ENCODE measurements at places on chromosomes 1 and 21.
A peak's percentile ranks its signal among the peaks of the same experiment; 100 is the strongest.

DNA sequence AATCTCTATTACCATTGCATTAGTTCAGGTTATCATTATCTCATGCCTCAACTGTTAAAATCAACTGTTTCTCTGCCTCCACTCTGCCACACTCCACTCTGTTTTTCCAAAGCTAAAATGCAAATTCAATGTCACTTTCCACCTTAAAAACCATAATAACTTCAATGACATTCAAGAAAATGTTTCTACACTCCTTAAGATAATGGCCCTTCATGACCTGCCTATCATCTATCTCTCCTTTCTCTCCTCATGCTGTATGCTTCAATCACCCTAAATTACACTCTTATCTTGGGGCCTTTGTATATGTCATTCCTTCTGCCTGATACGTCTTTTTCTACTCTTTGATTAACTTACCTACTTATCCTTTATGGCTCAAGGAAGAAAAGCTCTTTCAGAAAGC is 296.0 kb downstream of the LRRC7 start:
- no peak for DNase-seq

- peak; percentile 64 for DNase-seq
These were observed 167.3 kb downstream of the PBX1 start for GRCh38 chr1:164726235-164726634.

DNA sequence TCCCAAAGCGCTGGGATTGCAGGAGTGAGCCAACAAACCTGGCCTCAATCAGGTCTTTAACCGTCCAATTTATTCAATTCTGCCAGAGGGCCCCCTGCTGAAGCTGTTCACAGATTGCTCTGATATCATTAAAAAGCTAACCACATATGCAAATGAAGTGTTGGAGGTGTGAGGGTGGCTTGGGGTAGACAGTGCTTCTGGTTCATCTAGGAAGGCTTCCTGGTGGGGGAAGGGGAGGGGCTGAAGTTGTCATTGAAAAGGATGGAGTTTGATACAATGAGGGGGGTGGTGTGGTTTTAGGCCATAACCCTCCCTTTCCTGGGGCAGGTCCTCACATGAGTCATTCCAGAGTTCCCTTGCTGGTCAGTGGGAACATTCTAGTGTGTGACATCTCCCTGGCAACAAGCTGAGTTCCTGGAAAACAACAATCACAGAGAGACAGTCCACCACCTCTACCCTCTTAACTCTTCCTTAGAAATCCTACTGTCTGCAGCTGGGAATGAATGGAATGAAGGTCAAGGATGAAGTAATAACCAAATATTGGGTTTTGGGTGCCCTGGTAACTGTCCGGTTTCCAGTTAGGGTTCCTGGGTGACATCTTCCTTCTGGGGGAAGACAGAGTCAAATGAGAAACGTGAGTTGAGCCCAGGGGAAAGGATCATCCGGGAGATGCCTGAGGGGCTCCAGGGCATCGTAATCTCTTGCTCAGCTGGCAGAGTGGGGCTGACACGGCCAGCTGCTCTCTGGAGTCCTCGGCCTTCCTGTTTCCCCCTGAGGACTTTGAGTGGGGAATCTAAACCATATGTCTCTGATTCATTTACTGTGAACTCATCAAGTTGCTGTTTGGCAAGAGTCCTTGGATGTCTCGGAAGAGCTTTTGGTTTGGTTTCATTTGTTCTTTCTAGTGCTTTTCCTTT is 32.2 kb downstream of the BATF3 start:
- DNase-seq, result peak; percentile 100

GRCh38 chr1:38680801-38681510 is 178.6 kb downstream of the RRAGC start:
- no peak for DNase-seq

DNA sequence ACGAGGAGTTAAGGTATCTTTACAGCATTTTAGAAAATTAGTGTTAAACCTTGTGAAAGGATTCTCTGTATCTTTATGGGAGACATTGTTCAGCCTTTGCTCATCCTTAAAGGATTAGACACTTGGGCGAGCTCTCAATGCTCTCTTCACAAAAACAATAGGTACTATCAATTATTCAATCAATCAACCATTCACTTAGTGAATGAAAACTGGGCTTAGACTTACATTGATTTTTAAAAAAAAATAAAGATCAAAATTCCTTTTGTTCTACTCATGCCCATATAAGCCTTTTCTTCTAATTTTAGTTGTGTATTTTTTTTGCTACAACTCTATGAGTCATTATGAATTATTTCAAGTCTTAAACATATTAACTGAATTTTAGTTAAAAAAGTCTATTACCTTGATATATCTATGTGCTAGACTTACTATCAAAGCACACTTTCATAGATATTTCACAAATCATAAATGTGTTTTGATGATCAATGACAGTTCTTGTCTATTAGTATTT is 181.2 kb downstream of the DPYD start:
- peak; percentile 8 for DNase-seq

GRCh38 chr1:228366866-228367741 is 39.5 kb downstream of the TRIM11 start:
- DNase-seq, result no peak

GRCh38 chr1:2587071-2587859 is 688 bp downstream of the PRXL2B start:
- peak; percentile 14 for DNase-seq

- DNase-seq, result peak; percentile 88
These were observed 104.1 kb downstream of the XCL2 start for GRCh38 chr1:168439456-168440375.

- DNase-seq, result no peak
These were observed 14.5 kb downstream of the LRRC8B start for GRCh38 chr1:89539128-89539527.

DNA sequence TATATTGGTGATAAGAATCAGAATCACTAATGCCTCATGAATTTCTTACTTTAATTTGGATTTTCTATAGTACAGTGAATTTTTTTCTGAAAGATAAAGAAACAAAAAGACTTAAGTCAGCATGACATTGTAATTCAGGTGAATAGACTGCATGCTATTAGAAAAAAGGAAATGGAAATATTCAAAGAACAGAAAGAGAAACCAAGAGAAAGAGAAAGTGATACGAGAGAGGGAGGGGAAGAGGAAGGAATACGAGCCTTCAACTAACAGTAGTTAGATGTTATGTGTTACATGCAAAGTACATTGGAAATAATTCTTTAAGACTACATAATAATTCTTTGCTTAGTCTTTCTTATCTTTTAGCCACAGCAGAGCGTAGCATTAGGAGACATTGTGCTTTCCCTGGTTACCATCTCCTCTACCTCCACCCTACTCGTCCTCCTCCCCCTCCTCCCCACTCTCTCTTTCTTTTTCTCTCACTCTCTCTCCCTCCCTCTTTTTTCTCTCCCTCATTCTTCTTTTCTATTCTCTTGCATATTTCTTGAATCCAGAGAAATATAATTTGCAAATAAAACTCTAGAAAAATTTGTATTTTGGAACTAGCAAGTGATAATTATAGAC is 46.4 kb upstream of the ADGRL4 start:
- no peak for DNase-seq

DNA sequence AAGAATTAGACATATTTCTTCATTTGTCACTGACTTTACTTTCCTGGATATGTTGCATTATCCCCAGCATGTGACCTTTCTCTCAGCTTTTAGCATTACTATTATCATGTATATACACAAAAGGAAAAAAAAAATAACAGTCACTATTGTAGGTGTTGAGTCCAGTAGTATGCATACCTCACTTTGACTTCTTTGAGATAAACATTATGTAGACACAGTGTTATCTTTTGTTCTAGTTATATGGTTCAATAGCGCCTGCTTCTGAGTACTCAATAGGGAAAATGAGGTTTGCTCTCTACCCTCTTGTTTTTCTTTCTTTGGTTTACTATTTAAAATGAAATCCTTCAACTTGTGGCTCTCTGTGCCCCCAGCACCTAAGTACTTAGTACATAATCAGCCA is 409.6 kb upstream of the PKN2 start:
- DNase-seq, result no peak

- DNase-seq, result no peak
These were observed 24.6 kb upstream of the PEX19 start for GRCh38 chr1:160309571-160309970.

GRCh38 chr1:204588826-204589225 is 72.6 kb downstream of the MDM4 start:
- no peak for DNase-seq

DNA sequence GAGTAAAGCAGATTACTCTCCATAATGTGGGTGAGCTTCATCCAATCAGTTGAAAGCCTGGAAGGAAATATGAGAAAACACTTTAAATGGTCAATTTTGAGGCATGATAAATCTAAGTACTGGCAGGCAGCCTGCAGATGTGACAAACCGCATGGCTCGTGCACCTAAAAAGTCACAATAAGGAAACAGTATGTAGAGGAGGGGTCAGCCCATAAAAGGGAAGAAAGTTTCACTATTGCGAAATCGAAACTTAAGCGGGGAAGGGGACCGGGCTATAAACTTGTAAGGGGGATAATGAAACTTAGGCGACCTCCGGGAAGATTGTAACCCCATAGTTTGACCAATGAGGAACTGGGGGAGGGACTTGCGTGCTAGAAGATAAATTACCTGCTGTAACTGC is 109.8 kb downstream of the PLPPR4 start:
- no peak for DNase-seq

- DNase-seq, result no peak
These were observed 76.9 kb downstream of the GPATCH2 start for GRCh38 chr1:217553949-217554509.

- DNase-seq, result no peak
These were observed 21.4 kb upstream of the ALDH4A1 start for GRCh38 chr1:18923756-18924211.

DNA sequence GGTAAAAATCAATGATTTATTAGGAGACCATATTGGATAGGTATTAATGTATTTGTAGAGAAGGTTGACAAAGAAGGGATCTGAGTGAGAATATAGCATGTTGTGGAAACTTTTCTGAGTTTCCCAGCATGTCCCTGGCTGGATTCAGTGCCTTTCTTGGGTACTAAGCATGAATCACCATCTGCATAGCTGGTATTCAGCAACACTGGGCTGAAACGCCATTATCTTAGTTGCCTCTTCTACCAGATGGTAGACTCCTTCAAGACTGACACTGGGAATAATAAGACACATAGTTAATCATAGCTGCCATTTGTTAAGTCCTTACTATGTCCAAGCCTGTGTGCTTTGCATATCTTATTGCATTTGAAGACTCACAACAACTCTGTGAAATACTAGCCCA is 45.5 kb downstream of the ATP5PF start:
- DNase-seq, result peak; percentile 12

DNA sequence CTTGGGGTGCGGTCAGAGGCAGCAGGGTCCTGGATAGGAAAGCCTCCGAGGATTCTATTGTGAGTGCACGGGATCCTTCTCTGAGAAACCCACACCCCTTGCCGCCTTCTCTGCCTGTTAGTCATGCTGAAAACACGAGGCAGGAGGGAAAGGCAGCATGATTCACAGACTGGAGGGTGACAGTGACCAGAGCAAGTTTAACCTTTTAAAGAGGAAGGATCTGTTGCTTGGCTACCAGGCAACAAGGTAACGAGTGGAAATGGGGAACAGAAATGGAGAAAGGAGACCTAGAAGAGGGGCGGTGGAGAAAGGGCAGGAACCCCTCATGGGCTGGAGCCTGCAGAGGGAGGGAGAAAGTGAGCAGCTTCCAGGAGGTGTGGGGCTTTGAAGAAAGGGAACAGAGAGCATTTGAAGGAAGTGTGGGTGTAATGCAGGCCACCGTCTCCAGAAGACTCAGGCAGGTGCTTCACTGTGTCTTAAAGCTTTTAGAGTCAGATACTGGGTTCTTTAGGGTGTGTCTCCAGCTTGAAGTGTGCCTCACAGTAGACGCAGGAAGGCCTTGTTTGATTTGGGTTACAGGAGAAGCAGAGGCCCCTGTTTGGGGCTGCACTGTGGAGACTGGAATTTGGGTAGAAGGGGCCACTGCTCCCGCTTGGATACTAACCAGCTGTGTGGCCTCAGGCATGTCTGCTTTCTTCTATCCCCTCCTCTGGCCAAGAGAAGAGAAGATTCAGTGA is 19.1 kb downstream of the OPTC start:
- DNase-seq, result peak; percentile 99

DNA sequence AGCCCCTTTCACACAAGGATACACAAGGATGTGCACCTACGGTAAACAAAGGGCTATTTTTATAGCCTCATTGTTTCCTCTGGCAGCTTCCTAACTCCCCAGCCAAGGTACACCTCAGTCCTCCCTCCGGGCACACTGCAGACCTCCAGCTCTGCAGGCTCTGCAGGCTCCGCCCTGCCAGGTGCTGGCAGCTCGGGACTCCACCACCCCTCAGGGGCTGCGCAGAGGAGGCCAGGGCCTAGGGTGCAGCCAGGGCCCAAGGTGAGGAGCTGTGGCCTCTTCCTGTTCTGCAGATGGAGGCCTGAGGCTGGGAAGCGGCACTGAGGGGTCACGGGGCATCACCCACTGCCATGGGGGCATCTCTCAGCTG is 19.8 kb upstream of the CLSTN1 start:
- DNase-seq, result peak; percentile 20

DNA sequence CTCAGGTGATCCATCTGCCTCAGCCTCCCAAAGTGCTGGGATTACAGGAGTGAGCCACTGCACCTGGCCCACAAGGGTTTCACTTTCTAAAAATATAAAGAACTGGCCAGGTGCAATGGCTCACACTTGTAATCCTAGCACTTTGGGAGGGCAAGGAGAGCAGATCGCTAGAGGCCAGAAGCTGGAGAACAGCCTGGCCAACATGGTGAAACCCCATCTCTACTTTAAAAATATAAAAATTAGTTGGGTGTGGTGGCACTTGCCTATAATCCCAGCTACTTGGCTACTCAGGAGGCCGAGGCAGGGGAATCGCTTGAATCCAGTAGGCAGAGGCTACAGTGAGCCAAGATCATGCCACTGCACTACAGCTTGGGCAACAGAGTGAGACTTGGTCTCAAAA is 25.7 kb downstream of the MRPL39 start:
- DNase-seq, result no peak

GRCh38 chr1:231172411-231172810 is 10.6 kb downstream of the TRIM67 start:
- DNase-seq, result no peak

DNA sequence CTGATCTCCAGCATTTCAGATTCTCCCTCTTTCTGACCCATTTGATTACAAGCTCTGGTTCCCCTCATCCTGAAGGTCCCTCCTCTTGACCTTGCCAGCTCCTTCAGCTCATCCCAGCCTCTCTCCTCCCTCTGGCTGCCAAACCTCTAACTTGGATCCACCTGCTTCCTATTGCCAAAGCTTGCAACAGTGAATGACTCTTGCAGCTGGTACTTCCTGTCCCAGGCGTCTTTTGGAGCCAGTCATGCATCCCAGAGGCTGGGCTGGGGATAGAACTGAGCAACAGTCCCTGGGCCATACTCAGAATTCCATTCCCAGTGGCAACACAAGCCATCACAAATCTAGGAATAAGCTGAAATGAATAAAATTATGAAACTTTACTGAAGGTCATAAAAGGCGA is 27.7 kb upstream of the SPOCD1 start:
- peak; percentile 70 for DNase-seq

- DNase-seq, result peak; percentile 97
These were observed 415.3 kb upstream of the CAMK1G start for GRCh38 chr1:209168204-209168603.

GRCh38 chr1:46687921-46688509 is 16.4 kb downstream of the TEX38 start:
- DNase-seq, result no peak

- DNase-seq, result peak; percentile 67
These were observed 548 bp downstream of the KCNN3 start for GRCh38 chr1:154869351-154870114.

Data from M059J (cell line).